ENCODE measurements at places on chromosomes 6 and 20.

- DNase-seq: no peak
Measured at GRCh38 chr6:149755300-149756260, 6.0 kb downstream of the PCMT1 start.

DNA sequence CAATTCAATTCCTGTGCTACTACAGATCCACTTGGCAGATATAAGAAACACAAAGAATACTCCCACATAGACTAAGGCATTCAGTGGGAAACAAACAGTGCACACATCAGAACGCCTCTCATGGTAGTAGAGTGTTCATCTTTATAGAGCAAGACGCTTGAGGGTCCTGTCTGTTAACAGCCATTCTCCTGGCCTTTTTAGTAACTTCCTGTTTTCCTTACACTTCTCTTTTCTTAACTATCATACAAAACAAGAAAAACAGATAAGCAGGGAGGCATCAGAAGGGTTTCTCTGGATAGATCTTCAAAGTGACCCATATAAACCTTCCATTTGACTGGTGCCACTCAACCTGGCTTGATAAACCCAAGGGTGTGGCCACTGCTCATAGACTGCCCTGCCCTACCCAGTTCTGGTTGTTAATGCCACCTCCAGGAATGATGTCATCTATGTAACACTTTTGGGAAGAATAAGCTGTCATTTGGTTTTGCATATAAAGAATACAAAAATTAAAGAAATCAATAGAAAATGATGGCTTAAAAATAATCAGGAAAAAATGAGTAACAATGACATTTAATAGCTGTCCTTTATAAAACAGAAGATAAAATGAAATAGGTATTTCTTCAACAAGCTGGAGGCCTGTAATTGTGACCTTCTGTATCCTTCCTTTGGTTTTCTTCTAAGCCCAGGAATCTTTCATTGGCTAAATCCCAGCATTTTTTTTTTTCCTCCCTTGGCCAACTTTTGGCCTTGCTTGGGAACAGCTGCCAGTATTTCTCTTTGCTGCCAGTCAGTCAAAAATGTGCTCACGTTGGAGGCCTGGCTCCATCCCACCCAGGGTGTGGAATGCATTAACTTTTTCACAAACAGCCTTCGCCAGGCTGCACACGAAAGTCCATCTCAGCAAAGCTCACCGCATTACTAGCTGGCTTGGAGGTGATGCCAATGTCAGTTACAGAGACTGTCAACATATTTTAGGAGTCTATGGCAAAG, 103.5 kb downstream of the GJA10 start:
- DNase-seq: no peak

DNA sequence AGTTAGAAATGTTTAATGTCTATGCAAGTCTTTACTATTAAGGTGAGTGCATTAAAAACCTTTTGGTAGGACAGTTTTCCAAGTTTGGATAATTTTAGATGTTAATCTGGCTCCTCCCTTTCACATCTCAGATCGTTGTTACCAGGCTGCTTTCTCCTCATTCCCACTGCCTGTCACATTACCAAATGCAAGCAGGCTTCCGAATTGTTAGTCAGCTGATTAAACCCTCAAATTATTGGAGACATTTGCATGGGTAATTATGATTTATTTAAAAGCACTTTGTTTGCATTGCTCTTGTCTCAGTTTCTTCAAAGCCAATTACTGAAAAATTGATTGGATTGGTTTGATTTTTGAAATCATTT, 816.5 kb downstream of the KIF16B start:
- no peak for DNase-seq

DNA sequence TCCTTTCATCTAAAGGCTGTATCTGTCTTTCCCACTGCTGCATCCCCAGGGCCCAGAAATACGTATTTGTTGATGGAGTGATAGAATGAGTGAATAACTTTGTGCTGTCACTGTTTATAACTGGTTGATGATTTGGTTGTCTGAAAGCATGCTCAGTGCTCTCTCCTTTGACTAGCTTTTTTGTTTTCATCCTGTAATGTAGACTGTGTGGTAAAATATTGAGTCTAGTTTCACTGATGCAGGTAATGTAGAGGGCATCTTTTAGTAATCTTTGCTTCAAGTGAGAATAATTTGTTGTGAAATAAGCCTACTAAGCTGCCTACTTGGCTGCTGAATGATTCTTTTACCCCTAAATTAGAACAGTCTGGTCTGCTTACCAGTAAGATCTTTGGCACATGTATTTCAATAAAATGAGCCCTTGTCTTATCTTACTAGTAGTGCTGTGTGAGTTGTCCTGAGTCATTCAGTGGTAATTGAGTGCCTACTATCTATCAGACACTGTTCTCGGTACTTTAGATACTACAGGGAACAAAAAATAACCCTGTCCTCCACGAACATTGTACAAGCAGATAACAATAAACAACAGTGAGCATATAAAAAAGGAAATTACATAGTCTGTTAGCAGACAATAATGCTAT, 39.9 kb downstream of the MAPK14 start:
- DNase-seq: no peak

DNA sequence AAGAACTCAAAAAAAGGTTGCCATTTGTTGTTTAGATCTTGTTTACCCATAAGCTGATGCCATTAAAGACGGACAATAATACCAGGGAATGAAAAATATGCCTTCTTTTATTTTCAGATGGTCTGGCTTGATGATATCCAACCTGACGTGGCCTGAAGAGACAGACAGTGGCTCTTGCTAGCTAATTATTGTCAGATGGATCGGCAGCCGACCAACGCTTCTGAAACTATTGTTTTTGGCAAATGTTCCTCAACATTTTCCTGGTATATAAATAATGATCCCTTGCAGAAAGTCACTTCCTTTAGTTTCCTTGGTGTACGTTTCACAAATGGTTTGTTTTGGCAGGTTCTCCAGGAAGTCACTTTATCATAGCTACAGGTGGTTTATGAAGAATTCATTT, 290.9 kb upstream of the TSHZ2 start:
- DNase-seq: no peak

DNA sequence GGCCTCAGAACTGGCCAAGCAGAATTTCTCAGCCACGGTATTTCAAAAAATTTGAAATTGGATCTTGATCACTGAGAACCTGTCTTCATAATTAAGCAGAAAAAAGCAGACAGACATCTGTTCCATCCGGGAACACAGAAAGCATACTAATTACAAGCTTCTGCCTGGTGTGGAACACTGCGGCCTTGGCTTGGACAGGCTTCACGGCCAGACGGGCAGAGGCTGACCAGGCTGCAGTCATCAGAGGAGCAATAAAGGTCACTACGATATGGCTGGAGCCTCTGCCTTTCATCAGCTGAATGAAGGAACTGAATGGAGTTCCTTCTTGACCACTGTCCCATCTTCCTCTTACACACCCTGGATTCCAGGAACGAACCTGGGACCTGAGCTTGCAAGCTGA, 3.9 kb upstream of the NRSN1 start:
- DNase-seq: no peak

GRCh38 chr20:1945134-1945618, 48.7 kb downstream of the PDYN start:
- DNase-seq: no peak

- DNase-seq: no peak
Measured at GRCh38 chr6:9346923-9347322, 911.6 kb upstream of the SLC35B3 start.

GRCh38 chr6:143146186-143146851, 85.6 kb downstream of the AIG1 start:
- DNase-seq: no peak

- no peak for DNase-seq
Measured at GRCh38 chr20:36308353-36308752, 2.2 kb downstream of the DLGAP4 start.

DNA sequence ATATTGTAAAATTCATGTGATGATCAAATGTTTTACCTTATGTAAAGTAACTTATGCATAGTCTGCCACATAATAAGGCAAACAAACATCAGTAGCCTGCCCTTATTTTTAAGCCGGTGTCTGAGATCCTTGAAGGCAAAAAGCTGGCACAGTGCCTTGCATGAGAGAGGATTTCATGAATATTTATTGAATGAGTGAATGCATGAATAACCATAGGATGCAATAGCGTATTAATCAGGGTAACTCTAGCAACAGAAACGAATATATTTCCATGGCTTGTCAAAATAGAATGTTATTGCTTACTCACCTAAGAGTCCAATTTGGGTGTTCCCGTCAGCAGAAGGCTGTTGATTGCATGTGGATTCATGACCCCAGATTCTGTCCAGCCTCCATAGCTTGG, 34.9 kb downstream of the BTBD3 start:
- no peak for DNase-seq

DNA sequence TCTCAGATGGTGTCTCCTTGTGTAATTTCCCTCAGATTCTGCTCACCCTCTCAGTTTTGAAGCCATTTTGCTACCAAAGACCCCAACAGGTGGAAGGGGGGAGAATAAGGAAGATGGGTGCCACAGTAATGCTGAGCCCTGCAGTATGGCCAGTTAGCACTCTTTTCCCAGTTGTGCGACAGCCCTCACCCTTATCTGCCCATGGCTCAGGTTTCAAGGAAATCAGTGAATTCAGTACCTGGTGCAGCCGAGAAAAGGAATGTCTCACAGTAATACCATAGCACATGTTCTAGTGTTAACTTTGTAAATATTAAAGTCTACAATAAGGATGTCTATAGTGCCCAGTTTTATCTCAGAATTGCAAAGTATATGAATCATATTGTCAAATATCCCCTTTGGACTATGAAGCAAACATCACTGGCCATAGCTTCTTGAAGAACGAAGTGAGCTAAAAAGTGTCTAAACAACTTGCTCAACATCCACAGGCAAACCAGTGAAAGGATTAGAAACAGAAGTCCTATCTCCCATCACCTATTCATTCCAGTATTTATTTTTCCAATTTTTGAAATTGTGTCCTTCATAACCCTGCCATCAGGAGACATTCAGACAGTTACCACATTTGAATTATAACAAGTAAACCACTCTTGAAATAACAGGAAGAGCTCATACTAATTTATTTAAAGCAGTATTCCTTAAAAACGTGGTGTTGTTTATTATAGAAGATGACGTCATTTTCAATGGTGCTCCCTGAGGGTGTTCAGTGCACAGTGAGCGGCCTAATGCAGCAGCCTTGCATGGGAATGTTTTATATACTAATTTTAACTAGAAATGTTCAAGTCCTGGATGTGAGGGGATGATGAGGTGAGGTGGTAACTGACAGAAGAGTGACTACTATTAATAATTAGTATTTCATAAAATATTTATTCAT, 366.2 kb downstream of the TFAP2A start:
- no peak for DNase-seq

DNA sequence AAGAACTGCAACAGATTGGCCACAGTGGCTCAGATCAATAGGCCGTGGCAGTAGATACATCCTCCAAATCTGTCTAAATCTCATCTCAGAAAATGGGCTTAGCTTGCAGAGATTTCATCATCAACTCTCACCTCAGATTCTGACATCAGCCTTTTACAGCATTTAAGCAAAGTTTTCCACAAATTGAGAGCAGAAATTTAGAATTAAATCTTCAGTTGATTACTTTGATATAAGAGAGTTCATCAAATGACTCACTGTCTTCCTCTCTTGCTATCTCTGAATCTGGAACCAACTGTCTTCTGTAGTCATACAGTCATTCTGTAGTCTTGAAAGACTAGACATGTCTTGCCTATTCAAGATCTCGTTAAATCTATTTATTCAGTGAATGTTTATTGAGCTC, 45.2 kb upstream of the CTAGE9 start:
- no peak for DNase-seq

DNA sequence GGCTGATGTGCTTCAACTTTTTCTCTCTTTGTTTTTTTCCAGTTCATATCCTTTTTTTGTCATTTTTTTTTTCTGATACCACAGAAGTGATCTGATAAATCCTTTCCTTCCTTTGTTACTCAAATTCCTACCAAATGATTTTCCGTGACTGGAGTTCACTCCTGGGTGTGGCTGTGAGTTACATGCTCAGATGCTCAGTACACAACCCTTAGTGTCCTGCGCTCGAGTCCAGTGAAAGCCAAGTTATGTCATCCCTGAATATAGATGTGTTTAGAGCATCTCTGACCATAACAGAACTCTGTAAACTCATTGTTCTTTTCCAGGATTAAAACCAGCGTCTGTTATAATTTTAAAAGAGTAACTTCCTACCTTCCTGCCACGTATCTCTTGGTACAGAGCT, 147.2 kb upstream of the AKAP12 start:
- DNase-seq: no peak

DNA sequence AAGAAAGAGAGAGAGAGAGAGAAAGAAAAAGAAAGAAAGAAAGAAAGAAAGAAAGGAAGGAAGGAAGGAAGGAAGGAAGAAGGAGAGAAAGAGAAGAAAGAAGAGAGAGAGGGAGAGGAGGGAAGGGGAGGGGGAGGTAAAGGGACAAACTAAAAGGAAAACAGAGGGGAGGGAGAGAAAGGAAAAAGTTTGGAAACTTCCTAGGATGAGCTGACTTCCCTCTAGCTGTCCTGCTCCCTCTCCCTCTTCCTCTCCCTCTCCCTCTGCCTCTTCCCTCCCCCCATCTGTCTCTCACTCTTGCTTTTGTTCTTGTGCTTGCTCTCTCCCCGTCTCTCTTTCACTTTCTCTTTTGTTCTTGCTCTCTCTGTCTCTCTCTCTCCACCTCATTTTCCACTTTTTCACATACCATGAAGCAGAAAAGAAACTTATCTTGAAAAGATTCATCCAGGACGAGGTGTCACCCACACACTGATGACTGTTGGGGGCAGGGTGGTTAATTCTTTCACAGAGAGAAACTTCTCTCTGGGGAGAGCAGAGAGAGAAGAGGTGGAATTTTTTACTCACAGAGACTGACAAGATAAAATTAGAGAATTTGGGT, 56.4 kb upstream of the DUSP22 start:
- no peak for DNase-seq

GRCh38 chr20:36785308-36785707, 11.7 kb upstream of the DSN1 start:
- DNase-seq: no peak

- DNase-seq: no peak
Measured at GRCh38 chr6:139296927-139297326, 5.1 kb upstream of the TXLNB start.

- DNase-seq: peak; percentile 91
Measured at GRCh38 chr6:167811442-167812087, 15.1 kb upstream of the AFDN start.

GRCh38 chr6:133958791-133959190, 5.8 kb downstream of the TBPL1 start:
- DNase-seq: no peak

DNA sequence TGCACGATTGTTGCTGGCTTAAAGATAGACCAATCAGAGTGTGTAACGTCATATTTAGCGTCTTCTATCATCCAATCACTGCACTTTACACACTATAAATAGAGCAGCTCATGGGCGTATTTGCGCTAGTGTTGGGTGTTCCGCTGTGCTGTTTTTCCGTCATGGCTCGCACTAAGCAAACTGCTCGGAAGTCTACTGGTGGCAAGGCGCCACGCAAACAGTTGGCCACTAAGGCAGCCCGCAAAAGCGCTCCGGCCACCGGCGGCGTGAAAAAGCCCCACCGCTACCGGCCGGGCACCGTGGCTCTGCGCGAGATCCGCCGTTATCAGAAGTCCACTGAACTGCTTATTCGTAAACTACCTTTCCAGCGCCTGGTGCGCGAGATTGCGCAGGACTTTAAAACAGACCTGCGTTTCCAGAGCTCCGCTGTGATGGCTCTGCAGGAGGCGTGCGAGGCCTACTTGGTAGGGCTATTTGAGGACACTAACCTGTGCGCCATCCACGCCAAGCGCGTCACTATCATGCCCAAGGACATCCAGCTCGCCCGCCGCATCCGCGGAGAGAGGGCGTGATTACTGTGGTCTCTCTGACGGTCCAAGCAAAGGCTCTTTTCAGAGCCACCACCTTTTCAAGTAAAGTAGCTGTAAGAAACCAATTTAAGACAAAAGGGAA, 57.9 kb downstream of the TRIM38 start:
- peak; percentile 96 for DNase-seq
